ENCODE measurements at places on chromosomes 1 and 21.

GRCh38 chr1:16067127-16067768, 6.2 kb downstream of the FAM131C start:
- no peak for DNase-seq

- no peak for DNase-seq
Observed at GRCh38 chr21:46120301-46121285, 22.7 kb downstream of the COL6A2 start.

DNA sequence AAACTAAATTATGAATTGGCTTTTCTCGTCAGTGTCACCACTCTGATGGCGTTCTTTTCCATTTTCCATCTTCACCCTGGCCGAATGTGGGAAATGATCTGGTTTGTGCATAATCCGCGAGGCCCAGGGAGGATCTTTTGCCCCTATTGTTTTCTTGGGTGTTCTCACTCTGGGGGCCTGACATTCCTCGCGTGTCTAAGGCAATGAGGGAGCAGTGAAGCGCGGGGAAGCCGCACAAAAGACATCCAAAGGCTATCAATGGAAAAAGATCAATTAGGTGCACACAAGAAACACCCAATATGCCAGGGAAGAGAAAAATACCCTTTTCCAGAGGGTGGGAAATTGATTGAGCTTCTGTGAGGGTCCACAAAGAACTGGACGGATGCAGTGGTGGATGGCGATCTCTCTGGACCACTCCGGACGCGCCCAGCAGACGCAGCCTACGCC, 941 bp upstream of the C1orf21 start:
- DNase-seq, result no peak

DNA sequence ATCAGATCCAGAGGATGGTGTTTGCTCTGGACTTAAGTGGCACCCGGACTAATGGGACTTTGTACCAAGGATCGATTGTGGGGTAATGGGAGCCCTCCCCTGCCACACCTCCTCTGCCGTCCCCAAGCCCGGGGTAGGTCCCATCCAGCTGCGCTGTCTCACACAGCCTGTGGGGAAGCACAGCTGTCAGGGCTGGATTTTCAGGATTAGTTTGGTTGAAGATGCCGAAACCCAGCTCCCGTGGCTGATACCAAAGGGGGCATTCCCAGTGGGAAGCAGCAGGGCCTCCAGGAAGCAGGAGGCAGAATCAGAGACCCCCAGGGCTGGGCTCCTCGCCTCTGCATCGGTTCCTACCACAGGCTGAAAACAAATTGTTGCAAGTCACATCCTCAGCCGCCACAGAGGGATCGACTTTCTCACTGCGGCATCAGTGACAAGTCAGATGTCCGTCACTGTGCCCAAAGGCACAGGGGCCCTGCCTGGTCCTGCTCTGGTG, 59.7 kb downstream of the MATN1 start:
- DNase-seq, result no peak

DNA sequence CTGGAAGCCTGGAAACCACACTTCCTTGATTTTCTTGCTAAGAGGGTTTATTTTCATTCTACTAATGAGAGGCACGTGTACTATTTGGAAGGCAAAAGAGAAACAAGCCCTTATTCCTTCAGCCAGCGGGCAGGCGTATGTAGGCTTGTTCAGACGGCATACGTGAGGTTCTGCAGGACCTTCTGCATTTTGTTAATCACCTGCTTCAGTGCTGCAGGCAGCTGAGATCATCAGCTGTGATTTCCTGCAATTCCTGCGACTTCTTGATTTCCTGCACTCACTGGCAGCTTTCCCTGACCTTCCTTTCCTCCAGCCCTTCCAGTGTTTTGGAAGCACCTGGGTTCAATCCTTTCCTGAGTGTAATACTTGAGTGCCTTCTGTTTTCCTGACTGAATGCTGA, 43.4 kb downstream of the TSNAX start:
- DNase-seq, result no peak

DNA sequence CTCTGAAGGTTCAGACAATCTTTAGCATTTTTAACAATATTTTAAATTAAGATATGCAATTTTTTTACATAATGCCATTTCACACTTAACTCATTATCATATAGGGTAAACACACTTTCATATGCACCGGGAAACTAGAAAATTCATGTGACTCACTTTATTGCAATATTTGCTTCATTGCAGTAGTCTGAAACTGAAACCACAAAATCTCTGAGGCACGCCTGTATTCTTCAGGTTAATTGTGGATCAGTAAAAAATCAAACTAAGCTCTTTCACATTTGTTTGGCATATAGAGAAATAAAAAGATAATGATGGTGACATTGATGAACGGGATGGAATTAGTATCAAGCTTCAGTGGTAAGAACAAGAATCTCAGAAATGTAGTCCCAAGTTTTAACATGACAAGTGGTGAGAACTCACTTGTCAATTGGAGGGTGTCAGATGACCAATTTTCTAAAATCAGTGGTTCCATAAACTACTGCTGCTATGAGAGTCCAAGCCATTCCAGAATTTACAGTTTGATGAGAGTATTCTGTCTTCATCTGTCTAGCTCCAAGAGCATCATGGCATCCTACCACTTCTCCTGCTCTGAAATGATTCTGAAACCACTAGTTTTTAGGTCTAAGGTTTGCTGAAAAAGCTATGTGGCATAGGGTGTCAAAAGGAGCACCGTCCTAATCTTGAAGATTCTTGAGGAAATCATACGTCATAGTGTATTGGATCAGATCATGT, 281.0 kb downstream of the PTPRC start:
- DNase-seq, result no peak

- DNase-seq, result no peak
Observed at GRCh38 chr1:185857442-185857841, 123.3 kb downstream of the HMCN1 start.

DNA sequence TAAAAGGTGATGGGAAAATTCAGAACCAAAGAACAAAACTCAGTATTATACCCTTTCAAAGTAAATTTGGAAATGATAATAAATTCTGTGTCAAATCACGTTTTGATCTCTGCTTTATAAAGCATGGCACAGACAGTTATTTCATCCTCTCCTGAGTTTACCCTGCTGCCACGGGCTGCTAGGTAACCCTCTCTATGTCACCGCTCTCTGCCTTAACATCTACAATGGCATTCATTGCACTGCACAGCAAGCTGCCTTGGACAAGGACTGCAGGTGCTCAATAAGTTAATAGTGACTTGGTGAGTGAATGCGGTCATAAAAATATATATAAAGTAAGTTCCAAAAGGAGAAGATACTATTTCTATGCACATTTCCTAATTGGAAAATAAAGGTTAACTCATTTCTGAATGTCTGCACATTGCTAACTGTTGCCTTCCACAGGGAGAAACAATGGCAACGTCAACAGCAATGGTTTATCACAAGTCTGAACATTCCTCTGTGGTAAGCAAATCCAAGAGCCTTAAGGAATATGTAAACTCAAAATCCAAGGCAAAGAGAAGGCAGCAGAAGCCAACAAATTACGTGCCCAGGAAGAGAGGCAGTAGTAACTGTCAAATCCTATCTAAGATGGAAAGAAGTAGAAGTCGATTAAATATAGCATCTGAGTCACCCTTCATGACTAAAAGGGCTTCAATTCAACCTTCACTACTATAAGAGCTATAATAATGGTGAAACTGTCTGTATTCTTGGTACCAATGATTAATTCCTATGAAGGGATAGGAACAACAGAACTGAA, 19.4 kb downstream of the FYB2 start:
- DNase-seq, result no peak

Measured in stimulated activated CD4-positive, alpha-beta T cell treated with anti-CD3 and anti-CD28 coated beads, Interleukin-2, amount 100 ng/mL, for 24 hours (primary cell).